ENCODE measurements at places on chromosomes 16 and 17.

DNA sequence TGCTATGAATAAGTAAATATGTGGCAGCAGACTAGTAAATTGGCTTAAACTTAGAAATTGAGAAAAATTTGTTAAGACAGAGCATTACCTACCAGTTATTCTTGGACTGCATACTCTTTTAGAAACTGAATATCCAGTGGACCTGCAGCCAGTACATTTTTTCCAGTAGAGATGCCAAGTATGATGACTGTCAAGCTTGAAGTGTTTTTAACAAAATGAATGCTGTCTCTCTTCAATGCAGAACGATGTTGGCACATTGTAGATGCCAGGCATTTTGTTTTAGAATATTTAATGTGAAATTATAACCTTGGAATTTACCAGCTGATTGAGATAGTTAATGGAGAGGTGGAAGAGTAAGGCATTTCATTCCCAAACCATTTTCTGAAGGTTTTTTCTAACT, 52.5 kb downstream of the NFAT5 start:
- no peak for DNase-seq

DNA sequence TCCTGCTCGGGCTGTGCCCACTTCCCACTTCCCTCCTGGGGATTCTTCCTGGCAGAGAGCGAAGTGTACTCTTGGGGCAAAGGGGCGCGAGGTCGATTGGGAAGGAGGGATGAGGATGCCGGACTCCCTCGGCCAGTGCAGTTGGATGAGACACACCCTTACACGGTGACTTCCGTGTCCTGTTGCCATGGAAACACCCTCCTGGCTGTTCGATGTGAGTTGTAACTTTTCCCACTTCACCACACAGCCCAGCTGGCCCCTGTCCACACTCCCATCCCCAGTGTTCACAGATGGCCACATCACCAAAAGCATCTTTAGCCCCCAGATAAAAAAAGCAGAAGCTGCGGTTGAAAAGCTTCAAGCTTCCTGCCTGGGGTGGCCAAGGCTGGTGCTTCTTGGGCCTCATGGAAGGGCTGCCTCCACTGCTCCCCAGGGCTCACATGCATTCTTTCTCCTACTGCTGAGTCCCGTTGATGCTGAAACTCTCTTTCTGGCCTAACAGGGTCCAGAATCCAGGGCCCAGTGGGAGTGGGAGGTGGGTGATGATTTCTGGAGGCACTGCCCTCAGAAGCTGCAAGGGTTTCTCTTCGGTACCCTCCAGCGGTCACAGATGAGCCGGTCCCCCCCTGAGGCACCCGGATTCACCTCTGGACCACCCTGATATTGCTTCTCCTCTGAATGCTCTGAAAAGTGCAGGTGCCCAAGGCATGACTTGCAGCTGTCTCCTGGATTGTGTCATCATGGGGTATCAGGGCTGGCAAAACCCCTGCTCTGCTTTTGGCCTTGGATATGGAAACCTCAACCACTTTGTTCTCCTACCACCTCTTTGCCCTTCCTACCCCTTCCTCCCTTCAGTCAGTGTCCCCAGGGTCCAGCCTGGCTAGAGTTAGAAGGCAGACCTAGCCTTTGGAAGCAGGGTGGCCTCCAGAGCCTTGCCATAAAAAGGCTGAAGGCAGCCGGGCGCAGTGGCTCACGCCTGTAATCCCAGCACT, 2.2 kb upstream of the TRAF4 start:
- DNase-seq: no peak

GRCh38 chr17:60893475-60893874, 215.8 kb downstream of the BCAS3 start:
- DNase-seq: no peak

- no peak for DNase-seq
Measured at GRCh38 chr17:39187152-39187830, 10.2 kb downstream of the CACNB1 start.

DNA sequence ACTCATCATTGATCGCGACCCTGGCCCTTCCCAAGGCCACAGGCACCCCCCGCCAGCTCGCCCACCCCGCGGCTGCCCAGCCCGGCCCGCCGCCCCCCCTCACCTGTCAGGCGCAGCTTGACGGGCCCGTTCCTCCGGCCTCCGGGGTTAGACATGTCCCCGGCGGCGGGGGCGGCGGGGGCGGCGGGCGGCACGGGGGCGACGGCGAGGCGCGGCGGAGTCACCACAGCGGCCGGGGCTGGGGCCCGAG, 456 bp downstream of the SMURF2 start:
- DNase-seq: peak; percentile 15

- DNase-seq: no peak
Measured at GRCh38 chr16:65318138-65318537, 196.3 kb upstream of the CDH11 start.

DNA sequence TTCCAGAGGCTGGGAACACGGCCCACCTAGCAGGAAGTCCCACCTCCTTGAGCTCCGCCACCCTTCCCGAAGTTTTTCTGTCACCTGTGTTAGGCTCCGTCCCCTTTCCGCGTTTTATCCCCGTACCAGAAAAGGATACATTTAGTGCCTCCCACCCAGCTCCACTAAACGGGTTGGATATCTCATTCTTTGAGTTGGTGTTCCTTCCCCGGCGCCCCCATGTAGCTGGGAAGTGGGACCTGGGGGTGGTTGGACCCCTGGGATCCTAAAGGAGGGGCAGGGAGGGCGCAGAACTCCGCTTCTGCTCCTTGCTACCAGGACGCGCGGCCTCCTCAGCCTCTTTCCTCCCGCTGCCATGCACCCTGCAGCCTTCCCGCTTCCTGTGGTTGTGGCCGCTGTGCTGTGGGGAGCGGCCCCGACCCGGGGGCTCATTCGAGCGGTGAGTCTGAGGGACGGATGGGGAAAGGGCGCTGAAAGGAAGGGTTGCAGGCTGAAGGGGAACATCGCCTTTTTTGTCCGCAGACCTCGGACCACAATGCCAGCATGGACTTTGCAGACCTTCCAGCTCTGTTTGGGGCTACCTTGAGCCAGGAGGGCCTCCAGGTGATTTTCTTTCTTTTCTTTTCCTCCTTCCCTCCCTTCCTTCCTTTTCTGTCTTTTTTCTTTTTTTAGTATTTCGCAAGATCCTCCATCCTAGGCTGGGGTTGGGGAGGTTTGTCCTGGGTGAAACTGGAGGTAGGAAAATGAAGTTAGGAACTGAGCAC, 669 bp downstream of the RNF167 start:
- no peak for DNase-seq

GRCh38 chr16:26856271-26856670, 210.5 kb upstream of the C16orf82 start:
- DNase-seq: no peak

DNA sequence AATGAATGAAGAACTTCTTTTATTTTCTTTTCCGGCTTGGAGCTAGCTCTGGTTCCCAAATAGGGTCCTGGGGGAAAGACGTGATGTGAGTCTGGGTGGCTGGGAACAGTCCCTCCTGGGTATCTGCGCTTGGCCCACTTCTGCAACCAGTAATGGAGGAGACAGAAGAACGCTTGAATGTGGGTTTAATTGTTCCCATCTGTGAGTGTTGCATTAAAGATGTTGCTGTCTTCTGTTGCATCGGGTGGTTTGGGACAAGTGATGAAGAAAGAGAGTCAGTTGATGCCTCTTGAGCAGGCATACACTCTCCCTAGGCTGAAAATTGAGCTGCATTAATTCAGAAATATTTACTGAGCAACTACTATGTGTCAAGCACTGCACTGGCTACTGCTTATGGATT, 511.1 kb downstream of the CDH13 start:
- no peak for DNase-seq

DNA sequence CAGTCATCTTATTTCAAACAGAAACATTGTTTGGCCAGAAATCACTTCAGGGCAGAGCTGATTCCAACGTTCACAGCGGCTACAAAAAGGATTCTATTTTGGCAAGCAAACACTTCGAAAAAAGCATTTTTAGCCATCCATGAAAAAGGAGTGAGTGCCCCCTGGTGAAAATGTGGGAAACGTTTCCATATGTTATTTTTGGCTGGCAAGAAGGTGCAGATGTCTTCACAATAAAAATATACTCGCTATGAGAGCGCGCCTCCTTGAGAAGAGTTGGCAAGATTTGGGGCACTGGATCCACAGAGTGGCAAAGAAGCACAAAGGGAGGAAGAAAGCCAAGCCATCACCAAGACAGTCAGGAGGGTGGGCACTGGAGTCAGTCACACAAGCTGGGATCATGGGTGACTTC, 191.1 kb downstream of the CHD9NB start:
- DNase-seq: no peak

- no peak for DNase-seq
Measured at GRCh38 chr17:46788796-46789195, 29.7 kb downstream of the WNT3 start.

DNA sequence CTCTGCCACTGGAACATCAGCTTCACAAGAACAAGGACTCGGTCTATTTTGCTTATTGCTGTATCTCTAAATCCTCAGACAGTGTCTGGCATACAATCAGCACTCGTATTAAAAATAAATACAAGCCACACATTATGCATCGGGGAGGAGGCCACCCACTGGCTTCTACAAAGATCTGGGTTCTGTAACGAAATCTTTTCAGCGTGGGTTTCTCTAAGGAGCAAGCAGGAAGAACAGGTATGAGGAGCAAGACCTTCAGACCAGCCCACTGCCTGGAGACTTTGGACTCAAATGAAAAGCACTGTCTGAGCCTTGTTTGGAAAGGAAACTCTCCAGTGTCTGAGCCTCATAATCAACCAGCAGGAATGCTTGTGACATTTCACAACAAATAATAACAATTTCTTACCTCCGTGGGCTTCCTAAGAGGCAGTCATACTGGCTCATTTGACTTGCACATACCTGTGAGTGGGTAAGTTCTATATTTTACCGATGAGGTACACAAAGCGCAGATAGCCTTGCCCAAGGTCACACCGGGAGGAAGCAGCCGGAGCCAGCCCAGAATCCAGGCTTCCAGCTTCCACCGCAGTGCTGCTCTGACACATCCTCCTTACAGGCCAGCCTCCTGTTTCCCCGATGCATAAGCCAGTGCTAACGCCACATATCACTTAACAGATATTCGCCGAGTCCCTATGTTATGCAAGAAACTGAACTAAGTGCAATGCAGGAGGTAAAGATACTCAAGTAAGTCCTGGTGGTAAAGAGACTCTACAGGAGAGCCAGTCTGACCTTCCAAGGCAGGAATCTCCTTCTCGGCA, 118.6 kb upstream of the TNRC6C start:
- DNase-seq: no peak

GRCh38 chr17:79977161-79977631, 58.5 kb downstream of the TBC1D16 start:
- no peak for DNase-seq

GRCh38 chr16:11257131-11257938, 1.3 kb upstream of the SOCS1 start:
- no peak for DNase-seq

DNA sequence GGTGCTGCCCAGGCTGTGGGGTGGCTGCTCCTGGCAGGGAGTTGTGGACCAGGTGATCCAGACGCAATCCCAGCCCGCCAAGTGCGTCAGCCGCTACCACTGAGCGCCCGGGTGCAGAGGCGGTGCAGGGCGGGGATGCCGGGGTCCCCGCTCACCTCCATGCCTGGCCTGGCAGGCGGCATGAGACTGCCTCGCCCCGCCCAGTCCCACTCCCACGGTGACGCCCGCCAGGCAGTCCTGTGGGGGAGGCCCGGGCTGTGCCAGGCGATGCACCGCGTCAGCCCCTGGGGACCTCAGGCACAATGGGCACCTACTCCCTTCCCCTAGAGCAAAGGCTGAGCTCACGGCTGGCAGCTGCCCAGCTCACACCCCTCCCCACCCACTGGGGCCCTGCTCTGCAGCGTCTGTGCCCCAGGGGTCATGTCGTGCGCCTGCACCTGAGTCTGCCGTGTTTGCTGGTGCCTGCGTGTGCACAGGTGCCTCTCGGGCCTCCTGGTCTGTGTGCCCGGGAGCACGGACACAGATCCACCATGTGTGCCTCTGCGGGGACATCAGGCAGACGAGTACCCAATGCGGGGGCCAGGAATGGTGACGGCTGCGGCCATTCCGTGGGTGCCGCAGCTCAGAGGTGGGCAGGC, 5.3 kb downstream of the RPUSD1 start:
- no peak for DNase-seq

GRCh38 chr17:71110326-71110725, 941.0 kb downstream of the KCNJ2 start:
- no peak for DNase-seq

DNA sequence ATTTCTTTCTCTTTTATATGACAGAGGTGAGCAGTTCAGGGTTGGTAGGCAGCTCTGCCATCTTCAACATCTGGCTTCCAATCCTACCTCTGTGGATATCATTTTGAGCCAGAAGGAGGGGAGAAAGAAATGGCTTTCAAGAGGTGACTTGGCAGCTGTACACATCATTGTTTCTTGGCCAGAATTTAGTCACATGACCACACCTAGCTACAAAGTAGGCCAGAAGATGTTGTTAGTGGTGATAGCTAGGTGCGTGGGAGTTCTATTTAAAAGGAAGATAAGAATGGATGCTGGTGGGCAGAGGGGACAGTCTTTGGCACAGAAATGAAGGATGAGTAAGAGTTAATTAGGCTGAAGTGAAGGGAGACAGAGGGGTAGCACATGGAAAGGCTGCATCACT, 29.2 kb upstream of the MPHOSPH6 start:
- DNase-seq: no peak
